HCEC 1CT (cell line): ENCODE measurements at places on chromosomes 13 and 19.

GRCh38 chr19:7677669-7678311, 900 bp downstream of the MCEMP1 start:
- no peak for DNase-seq

GRCh38 chr19:5680084-5680436, 256 bp downstream of the MICOS13 start:
- no peak for DNase-seq

- no peak for DNase-seq
Measured at GRCh38 chr13:113816254-113816929, 47.5 kb downstream of the GAS6 start.

DNA sequence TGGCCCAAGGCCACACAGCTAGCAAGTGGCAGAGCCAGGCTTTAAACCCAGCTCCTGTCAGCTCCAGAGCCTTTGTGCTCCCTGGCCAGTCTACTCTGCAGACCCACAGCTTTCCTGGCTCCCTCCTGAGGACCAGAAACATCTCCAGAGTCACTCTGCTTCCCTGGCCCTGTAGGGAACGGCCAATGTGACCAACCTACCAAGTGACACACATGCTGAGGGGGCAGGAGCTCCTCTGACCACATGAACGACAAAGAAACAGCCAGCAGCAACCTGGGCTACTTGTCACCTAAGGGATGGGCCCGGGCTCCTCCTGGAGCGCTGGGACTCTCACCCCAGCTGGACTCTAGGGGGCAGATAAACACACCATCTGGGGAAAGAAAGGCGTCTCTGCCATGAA, 19.3 kb downstream of the PEG3 start:
- no peak for DNase-seq

- DNase-seq, result peak; percentile 34
Measured at GRCh38 chr13:51895906-51896888, 34.4 kb downstream of the CCDC70 start.

DNA sequence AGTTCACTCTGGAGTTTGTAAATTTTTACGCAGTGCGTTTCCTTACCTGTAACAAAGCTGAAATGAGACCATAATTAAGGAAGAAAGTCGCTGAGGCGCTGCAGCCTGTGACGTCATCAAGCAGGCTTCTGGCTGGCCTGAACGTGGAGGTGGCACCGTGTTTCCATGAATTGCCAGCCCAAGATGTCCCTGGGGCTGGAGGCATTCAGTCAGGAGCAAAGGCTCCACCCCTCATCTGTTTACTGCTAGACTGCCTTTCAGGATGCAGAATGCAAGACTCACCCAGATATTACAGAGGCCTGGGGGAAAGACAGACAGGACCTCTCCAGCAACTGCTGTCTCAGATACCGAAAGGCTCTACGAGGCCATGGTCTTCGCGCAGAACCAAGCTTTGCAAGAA, 424.6 kb downstream of the TSHZ3 start:
- no peak for DNase-seq

- DNase-seq, result no peak
Measured at GRCh38 chr13:75704927-75705288, 68.8 kb downstream of the LMO7 start.

GRCh38 chr13:113746671-113747070, 12.4 kb upstream of the TMEM255B start:
- DNase-seq, result no peak

DNA sequence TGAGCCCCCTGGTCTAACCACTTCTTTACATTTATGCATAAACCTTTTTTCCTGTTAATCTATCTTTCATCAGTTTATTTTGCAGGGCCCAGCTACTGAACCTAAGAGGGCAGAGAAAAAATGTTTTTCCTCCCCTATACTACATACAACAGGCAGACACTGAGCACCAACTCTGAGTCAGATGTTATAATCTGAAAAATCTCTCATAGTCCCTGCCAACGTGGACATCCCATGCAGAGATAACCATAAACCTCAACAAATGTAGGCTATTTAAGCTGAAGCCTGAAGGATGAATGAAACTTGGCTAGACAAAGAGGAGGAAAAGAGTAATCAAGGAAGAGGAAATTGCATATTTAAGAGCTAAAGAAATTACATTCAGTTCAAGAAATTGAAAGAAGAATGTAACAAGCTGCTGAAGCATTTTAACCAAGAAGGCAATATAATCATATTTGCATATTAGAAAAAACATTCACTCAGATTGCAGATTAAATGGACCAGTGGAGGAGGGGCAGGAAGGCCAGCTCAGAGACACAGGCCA, 2.6 kb downstream of the NEK3 start:
- no peak for DNase-seq

DNA sequence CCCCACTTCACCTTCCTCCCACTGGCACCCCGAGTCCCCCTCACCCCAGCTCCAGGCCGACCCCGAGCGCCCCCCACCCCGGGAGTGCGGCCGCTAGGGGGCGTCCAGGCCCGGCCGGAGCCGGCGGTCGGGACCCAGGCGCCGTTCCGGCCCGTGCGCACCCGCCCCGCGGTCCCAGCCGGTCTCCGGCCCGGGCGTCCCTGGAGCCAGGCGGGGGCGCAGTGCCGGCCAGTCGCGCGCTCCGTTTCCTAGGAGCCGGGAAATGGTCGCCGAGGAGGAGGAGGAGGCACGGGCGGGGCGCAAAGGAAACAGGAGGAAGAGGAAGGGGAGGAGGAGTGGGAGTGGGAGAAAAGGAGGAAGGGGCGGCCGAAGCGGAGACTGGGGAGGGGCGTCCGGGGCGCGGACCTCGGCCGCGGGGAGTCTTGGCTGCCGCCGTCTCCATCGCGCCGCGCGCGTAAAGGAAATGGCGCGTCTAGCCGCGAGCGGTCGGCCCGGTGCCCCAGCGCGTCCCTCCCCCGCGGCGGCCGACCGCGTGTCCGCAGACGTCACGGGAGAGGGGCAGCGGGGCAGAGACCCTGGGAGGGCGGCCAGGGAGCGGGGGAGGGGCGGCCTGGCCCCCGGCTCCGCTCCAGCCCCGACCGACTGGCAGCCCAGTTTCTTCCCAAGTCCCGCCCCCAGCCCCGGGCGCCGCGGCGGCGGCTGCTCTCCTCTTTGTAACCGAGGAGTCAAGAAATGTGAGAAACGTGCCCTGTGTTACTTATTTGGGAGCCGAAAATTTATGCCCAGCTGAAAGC, 1.1 kb upstream of the KCTD15 start:
- DNase-seq, result peak; percentile 32

DNA sequence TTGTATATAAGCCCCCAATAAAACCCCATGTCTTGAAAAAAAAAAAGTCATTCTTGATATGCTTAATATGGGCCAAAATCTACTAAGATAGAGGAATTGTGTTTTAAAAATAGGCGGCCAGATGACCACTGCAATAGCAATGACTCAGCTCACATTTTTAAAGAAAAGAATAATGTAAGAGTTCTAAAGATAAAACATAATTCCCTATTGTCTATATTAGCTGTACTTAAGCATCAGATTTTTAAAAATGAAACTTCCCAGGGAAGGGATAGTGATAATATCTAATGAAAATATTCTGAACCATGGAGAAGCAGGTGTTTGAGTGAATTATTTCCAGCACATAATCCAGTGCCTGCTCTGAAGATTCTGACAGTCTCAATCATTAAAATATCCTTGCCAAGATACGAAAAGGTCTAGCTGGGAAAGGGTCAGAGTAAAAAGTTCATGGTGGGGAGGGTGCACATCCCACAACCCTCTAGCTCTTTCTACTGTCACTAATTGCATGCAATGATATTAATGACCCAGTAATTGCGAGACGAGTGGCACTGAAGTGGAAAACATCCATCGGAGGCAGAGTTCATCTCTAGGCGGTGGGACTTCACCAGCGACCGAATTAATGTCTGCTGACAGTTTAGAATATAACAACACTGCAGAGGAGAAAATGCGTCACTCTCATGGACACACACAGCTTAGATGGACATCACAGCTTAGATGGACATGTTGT, 31.6 kb downstream of the EFNB2 start:
- no peak for DNase-seq

DNA sequence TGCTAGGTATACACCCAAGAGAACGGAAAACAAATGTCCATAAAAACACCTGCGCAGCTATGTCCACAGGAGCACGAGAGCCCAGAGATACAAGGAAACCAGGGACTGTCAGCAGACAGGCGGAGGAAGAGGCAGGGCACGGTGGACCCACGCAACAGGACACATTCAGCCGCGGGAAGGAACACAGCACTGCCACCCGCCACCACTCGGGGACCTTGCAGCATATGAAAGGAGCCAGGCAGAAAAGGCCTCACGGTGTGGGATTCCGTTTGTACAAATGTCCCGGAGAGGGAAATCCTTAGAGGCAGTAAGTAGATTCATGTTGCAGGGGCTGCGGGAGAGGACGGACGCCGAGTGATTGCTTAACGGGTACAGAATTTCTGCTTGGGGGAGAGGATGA, 7.8 kb downstream of the HSPBP1 start:
- no peak for DNase-seq

- no peak for DNase-seq
Measured at GRCh38 chr19:5705552-5705951, 14.4 kb downstream of the LONP1 start.

GRCh38 chr13:39955560-39955959, 300.1 kb downstream of the COG6 start:
- no peak for DNase-seq

- no peak for DNase-seq
Measured at GRCh38 chr19:7779631-7780486, 16.8 kb downstream of the CLEC4M start.

DNA sequence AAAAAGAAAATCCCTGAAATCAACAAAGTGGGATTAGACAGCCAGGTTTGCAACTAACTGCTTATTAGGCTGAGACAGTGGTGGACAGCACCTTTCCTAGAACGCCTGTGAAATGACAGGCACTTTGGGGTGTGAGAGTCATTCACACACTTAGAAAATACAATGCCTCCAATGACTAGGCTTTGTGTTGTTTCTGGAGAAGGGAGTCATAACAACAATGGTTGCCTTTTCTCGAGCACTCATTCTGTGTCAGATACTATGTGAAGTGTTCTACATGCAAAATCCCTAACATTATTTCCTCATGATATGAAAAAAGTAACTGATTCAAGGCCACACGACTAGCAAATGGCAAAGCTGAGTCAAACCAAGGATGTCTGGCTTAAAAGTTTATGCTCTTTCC, 41.2 kb downstream of the SACS start:
- DNase-seq, result no peak

DNA sequence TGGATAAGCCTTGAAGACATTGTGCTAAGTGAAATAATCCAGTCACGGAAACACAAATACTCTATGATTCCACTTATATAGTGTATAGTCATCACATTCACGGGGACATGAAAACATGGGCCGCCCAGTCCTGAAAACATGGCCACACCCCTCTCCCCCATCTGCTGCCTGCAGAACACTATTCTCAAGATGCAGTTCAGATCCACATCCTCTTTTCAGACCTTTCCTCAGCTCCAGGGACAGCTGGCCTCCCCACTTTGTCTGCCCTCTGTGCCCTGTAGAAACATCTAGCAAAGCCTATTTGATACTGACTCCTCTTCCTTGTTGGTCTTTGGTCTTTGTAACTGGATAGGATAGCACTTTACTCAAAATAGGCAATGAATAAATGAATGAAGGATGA, 8.3 kb downstream of the RFX2 start:
- no peak for DNase-seq

DNA sequence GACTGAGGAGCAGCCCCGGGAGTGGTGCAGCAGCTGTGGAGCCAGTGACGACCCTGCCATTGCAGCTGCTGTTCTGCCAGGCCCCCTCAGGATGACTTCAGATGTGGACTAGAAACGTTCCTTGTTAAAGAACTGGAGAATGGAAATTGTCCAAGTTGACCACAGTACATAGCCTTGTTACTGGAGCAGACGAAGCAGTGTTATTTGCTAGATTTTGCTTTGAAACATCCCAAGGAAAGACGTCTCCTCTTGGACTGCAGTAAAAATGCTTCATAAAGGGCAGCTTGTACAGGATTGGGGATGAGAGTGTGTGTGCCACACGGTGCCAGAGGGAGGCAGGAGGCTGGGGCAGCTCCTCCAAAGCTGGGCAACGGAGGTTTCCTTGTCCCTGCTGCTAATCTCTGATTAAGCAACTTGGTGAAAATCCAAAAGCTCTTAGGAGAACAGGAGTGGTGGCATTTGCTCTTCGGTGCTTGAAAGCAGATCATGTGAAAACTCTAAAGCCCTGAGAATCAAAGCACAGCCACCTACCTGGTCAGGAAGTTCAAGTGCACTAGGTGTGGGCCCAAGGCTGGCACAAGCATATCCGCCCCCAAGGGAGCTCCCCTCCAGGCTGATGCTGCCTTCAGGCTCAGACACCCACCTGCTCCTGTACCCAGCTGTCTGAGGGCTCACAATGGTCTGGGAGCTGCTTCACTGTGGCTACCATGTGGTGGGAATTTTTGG, 34.5 kb downstream of the SHISA2 start:
- no peak for DNase-seq
